ENCODE measurements at places on chromosomes 6 and 20.

- DNase-seq = no peak
Observed at GRCh38 chr6:73047801-73048200, 177.5 kb downstream of the KHDC1L start.

DNA sequence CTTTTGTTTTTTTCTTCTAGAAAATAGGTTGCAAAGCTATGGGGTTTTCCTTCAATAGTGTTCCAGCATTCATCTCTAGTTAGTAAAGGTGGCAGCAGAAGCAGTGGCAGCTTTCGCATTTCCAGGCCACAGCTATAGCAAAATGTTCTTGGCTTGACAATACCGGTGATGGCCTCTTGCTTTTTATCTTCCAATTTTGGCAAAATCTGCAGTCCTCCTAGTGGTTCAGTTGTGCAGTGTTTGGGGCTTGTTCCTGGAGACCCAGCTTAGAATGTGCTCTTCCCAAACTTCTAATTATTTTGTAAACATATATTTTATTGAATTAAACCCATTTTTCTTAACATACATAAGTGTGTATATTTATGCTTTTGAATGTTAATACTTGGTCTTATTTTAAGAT, 370.6 kb upstream of the MAN1A1 start:
- no peak for DNase-seq

DNA sequence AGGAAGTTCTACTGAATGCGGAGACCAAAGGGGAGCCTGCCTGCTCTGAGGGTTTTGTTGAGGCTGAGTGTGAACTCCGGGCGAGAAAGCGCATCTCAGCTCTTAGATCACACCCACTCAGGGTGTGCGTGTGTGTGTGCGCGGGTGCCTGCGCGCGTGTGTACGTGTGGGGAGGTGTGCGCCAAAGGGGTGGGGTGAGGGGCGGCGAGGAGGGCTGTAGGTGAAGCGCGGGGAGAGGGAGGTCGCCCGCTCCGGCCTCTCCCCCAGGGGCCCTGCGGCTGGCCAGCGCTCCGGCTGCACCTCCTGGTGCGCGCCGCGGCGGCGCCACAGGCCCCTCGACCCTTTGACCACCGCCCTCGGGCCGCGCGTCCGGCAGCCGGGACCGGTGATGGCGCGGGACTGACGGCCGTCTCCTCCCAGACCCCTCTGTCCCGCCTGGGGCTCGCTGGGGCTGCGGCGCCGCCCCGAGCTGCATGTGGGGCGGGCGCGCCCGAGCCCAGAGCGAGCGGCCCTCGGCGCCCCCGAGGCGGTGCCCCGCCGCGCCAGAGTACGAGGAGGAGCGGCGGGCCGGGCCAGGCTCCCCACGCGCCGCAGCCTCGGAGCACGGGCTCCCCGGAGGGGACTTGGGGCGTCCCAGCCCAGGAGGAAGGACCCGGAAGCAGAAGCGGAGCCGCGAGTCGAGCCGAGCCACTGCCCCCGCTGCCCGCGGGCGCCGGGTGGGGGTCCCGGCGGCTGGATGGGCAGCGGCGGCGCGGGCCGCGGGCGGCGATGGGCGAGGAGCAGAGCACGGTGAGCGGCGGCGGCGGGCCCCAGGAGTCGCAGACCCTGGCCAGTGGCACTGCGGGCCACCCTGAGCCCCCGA, at the start of gene RNF217:
Gene RNF217, plus strand, starts transcription at position 661 of the 862 bp plus-strand sequence. Its CDS starts 108 bp downstream, at position 769.
- no peak for DNase-seq

- DNase-seq = no peak
Observed at GRCh38 chr20:54097236-54097529, 26.8 kb upstream of the BCAS1 start.

DNA sequence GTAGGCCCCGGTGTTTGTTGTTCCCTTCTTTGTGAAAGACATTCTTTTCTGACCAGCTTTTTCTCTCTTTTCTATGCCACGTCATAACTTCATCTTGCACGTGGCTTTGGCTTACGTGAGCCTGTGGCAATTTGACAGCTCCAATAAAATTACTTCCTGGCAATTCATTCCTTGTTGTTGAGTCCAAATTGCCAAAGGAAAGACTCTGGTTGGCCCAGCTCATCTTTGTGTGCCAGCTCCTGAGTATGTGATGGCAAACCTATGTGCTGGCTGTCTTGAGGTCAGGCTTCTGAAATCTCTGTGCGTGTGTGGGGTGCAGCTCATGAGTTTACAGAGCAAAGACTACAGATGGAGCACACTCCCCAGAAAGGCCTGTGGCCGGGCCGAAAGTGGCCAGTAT, 272.5 kb upstream of the SGK1 start:
- no peak for DNase-seq

Data from stimulated activated CD8-positive, alpha-beta memory T cell treated with anti-CD3 and anti-CD28 coated beads, Interleukin-7, amount 100 ng/mL, for 1 hour (primary cell).